ENCODE measurements at places on chromosomes 2 and 18.

DNA sequence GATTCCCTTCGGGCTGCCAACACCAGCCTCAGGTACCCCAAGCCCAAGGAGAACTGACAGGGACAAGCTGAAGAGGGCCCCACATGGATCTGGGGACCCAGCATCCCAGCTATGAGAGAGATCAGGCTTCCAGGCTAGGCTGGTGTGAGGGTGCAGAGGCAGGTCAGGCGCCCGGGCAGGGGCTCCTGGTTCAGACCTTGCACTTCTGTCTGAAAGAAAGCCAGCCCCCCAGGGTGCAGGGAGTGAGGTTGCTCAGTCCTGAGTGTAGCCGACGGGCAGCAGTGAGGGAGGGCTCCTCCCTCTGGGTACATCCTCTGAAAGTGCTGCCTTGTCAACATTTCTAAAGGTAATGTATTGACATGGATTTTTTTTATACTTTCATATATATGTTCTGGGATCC is 33.1 kb downstream of the KCNF1 start:
- no peak for DNase-seq

GRCh38 chr18:28820353-28820752 is 643.4 kb upstream of the CDH2 start:
- no peak for DNase-seq

DNA sequence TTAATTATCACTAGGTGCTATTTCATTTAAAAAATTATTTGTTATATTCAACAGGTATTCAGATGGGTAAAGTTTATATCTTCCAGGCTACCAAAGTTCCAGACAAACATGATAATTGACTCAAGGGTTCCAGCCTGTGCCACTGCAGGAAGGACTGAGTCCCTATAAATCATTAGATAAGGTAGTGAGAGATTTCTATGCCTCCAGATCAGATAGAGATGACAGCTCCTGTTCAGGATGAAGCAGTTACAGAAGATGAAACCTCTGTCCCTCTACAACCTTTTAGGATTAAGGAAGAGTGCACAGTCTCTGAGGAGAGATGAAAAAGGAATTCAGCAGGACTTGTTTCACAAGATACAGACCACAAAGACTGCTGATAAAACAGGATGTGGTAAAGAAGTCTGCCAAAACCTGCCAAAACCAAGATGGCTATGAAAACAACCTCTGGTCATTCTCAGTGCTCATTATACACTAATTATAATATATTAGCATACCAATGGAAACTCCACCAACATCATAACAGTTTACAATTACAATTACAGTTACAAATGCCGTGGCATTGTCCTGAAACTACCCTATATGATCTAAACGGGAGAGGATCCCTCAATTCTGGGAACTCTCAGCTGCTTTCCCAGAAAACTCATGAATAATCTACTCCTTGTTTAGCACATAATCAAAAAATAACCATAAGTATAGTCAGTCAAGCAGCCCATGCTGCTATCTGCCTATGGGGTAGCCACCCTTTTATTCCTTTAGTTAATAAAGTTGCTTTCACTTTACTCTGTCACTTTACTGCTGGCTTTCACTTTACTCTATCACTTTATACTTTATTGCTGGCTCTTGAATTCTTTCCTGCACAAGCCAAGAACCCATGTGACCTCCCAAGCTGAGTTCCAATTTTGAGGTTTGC is 288.5 kb downstream of the PDE11A start:
- DNase-seq, result no peak

GRCh38 chr2:167935803-167936110 is 311.6 kb downstream of the STK39 start:
- no peak for DNase-seq

DNA sequence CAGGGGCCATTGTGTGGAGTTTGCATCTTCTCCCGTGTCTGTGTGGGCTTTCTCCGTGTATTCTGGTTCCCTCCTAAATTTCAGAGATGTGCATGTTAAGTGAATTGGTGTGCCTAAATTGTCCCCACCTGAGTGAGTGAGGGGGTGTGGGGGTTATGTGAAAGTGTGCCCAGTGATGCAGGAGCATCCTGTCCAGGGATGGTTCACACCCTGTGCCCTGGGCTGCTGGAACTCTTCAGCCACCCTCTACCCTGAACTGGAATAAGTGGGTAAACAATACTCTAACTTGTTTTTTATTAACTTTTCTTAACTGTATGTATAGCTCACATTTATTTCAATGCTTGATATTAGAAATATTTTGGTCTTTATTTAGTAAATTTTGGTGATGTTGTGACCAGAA is 56.0 kb downstream of the UBE2E3 start:
- no peak for DNase-seq

GRCh38 chr2:148167855-148168254 is 147.0 kb downstream of the MBD5 start:
- no peak for DNase-seq

DNA sequence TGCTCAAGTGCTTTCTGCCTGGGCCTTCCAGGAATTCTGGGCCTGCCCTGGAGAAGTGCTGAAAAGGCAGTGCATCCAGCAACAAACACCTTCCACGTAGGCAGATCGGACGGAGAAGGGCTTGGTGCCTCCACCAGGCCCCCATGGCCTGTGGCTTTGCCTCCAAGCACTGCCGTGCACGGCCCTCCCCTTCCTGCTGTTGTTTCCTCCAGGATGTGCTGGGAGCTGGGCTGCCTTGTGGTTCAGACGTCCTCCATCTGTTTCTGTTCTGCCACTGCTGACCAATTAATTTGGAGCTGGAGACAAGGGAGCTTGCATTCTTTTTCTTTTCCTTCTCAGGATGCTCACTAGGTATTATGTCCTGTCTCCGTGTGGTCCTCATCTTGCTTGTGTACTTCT is 197.0 kb downstream of the HRH4 start:
- DNase-seq, result no peak

DNA sequence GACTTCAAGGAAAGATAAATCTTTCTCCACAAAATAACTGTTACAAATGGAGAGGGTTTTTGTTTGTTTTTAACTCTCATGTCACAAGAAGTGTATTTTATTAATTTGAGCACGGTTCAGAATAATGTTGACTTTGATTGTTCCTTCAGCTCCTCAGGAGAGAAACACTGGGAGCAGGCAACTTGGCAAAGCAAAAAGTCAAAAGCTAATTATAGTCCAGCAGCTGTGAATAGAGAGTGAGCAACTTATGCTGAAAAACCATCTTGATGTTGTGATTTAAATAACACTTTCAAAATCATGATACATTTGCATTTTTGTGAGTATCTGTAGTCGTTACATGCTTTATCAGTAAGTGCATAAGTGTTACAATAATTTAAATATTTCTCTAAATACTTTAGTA is 37.5 kb upstream of the TTN start:
- DNase-seq, result no peak

DNA sequence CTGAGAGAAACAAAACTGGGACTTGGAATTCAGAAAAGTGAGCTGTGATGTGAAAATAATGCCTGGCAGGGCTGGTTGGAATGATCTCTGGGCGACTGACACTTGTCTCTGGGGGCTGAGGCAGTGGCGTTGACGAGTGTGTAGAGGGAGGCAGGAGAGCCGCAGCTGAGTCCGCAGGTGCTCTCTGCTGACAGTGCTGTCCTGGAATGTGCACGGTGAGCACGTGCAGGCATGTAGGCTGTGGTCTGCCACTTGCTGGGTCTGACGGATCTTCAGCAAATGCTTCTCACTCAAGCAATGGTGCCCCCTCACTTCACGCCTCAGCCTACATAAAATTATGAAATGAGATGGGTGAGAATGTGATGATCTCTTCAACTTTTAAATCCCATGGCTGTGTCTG is 38.5 kb upstream of the ATP9B start:
- DNase-seq, result no peak

DNA sequence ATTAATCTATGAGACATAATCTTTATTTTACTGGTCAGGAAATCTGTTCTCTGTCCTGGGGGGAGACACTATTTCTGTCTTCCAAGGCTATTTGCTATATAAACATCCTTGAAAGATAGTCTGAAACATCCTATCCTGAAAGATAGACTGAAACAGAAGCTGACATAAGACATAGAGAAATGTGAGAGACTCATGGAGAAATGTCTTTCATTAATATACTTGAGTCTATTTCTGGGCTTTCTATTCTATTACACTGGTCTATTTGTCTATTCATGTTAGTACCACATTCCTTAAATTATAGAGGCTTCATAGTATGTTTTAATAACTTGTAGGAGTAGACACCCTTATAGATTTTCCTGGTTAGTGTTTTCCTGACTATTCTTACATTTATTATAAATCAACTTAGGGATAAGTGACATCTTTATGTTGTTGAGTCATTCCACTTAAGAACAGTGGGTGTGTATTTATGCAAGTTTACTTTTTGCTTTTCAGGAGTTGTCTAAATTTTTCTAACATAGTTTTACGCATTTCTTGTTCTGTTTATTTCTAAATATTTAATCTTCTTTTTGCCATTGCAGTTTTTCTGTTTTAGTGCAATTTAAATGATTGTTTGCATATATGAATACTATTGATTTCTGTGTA is 244.9 kb upstream of the ZSWIM2 start:
- no peak for DNase-seq

DNA sequence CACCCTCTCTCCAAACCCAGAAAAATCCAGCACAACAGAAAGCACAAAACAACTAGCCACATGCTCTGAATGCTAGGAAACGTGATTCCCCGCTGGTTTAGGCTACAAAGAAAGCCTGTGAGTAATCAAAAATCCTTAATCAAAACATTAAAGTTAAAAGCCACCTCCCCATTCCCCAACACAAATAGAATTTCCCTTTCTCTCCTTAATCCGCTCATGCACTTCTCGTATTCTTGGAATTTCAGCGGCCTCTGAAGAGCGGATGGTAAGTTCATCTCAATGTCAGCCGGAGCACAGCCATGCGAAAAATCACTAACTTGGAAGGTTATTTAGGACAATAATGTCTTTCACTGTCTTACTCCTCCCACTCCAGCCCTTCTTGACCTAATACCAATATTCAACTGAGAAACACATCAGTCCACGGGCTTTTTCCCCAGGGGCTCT is 126.7 kb downstream of the OSBPL1A start:
- DNase-seq, result peak; percentile 44

GRCh38 chr18:56298935-56299334 is 339.5 kb downstream of the TXNL1 start:
- DNase-seq, result no peak

- DNase-seq, result no peak
Measured at GRCh38 chr2:28687171-28687570, 64.5 kb upstream of the PPP1CB start.

DNA sequence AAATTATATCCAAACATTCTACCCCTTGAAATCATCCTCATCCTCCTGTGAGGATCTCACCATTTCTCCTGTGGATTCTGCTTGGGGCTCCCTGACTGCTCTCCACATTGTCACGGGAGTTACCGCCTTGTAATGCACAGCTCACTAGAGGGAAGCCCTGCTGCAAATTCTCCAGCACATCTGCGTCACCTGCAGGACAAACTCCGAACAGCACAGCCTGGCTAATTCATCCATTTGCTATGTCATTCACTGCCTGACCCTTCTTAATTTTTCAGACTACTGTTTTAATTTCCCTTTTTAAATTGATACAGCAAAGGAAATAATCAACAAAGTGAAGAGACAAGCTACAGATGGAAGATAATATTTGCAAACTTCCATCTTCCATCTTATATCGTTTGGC is 627.4 kb downstream of the FBXO15 start:
- no peak for DNase-seq

DNA sequence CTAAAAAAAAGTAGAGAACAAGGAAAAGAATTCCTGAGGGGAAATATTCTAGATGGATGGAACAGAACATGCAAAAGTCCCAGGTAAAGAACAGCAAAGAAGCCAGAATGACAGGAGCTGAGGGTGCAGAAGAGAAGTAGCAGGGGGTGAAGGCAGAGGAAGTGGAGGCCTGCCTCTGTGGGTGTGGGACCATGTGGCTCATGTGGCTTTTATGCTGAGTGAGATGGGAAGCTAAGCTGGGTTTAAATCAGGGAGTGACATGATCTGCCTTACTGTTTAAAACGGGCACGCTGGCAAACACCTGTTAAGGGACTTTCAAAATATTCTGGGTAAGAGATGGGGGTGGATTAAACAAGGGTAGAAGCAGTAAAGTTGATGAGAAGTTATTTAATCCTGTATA is 40.0 kb downstream of the GKN2 start:
- DNase-seq, result no peak

DNA sequence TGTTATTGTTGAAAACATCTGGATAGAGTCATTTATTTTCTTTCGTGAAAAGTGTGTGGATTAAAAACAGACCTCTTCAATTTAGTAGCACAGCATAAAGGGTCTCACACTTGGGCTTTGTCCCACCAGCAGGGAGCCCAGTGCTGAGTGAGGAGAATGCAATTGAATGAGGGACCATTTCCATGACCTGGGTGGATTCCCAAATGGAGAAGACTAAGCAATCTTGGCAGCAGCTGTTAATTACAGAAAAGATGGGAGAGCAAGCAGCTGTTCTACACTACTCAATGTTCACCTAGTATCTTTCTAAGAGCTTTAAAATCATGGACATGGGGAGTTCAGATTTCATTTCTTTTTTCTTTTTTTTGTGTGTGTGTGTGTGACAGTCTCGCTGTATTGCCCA is 121.8 kb upstream of the FN1 start:
- DNase-seq, result no peak

- no peak for DNase-seq
Measured at GRCh38 chr2:173630425-173631126, 275.9 kb downstream of the CDCA7 start.

DNA sequence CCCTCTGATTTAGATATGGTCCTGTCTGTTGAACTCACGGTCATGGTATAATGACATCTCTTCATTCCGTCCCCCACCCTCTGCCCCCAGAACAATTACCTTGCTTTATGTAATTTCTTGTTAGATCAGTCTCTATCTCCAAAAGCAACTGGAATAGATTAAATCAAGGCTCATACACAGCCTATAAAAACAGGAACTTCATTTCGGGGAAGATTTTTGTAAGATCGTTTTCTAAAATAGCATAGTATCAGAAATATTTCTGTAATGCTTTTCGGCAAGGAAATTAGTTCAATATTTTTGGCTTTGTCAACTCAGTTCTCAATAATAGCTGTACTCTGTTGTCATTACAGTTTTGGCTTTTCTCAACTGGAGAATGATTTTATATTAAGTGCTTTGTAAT is 157.2 kb downstream of the FMNL2 start:
- no peak for DNase-seq

DNA sequence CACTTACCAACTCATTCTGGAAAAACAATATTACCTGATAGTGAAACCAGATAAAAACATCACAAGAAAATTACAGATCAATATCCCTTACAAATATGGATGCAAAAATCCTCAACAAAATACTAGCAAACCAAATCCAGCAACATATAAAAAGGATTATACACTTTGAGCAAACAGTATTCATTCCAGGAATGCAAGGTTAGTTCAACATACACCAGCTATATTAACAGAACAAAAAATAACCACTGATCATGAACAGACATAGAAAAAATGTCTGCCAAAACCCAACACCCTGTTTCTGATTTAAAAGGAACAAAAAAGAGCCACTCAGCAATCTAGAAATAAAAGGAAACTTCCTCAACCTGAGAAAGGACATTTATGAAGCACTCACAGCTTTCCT is 62.1 kb downstream of the TLK1 start:
- no peak for DNase-seq

All from hippocampal formation (tissue), 2 donors.